ENCODE measurements at places on chromosomes 2 and 18.

DNA sequence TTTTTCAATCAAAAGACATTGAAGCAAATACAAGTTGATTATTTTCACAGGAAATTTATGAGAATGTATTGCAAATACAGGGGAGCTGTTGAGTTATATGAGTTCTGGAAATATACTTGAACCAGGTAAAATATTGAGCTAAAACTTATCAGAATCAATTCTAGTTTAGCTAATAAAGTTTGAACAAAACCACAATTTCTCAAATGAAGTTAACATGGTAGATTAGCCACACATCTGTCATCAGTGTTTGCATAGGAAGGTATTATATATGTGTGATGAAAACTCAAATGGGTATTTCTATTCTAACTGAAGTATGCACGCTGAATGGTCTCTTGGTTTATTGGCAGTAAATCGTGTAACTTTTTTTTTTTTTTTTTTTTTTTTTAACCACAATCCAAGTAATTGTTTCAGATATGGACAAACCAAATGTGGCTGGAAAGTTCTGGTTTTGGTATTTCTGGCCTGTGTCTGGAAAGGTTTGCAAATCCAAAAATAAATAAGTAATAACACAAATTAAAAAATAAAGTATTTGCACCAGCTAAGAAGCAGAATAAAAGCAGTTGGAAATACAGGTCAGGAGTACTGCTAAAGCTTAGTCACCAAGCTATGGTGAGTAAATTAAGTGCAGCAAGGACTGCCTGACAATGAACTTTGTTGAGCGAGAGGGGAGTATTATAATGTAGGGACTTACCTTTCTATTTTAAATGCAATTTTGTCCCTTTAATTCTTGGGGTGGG, 479.1 kb upstream of the FANCL start:
- DNase-seq: no peak

GRCh38 chr2:2800697-2801096, 469.6 kb upstream of the MYT1L start:
- DNase-seq: no peak

DNA sequence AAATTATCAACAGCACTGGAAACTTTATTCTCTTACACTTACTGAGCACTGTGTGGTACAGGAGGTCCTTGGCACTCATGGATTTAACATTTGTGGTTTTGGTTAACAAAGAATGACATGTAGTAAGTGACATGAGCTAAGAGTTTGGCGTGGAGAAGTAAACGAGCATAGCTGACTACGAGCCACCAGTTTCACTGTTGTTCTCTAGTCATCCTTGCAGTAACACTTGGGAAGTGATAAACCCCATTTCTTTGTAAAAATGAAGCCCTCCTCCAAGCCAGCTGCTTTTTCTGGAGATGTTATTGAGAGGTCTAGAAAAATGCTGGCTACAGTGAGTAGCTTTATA, 32.7 kb downstream of the QPCT start:
- no peak for DNase-seq

DNA sequence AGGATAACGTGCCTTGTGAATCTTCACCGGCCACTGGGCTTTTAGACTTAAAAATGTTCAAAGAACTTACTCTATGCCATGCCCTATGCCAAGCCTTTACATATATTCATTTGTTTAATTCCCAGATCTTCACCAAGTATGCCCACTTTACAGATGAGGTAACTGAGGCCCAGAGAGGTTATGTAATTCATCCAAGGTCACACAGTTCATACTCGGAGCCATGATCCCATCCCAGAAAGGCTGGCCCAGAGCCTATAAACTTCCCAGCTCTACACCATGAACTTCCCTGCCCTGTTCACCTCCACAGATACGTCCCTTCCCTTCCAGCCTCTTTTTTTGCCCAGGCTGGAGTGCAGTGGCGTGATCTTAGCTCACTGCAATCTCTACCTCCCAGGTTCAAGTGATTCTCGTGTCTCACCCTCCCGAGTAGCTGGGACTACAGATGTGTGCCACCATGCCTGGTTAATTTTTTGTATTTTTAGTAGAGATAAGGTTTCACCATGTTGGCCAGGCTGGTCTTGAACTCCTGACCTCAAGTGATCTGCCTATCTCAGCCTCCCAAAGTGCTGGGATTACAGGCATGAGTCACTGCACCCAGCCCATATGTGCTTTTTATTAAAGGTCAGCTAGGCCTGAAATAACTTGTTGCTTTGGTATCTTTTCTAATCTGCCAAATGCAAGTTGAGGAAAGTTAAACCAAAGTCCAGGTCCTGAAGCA, 44.1 kb downstream of the MTHFD2 start:
- no peak for DNase-seq

GRCh38 chr18:53093636-53094035, 753.6 kb downstream of the DCC start:
- no peak for DNase-seq

DNA sequence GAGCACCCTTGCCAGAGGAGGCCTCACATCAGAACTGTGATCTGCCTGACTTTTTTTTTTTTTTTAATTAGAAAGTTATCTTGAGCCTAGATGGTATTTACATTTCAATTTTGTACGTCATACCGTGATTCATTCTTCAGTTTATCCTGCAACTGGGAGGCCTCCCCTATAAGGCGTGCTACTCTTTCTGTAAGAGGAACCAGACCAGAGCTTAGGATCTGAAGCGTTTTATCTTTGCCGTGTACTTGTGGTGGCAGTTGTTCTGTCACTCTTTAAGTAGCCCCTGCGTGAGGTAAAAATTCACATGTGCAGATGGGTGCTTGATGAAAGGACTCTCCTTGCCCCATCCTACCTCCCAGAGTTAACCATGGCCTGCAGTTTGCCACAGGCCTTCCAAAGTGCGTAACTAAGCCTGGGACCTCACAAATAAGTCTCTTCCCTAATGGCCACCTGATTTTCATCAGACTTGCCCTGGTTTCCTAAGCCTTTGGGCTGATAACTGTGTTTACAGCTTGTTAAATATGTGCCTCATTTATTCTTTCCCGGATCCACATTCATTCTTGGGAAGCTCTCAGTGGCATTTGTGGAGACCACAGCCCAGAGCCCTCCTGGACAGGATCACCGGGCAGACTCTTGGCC, 96.0 kb downstream of the MTCL1 start:
- DNase-seq: no peak

- no peak for DNase-seq
Measured at GRCh38 chr2:181892799-181893435, 1.4 kb downstream of the ITPRID2 start.

- no peak for DNase-seq
Measured at GRCh38 chr2:43135583-43135982, 90.8 kb downstream of the ZFP36L2 start.

GRCh38 chr2:19857100-19857499, 44.7 kb downstream of the TTC32 start:
- DNase-seq: no peak

GRCh38 chr2:207484444-207485391, 45.0 kb upstream of the CREB1 start:
- no peak for DNase-seq

- DNase-seq: no peak
Measured at GRCh38 chr18:13621886-13622619, 104.3 kb downstream of the FAM210A start.

- no peak for DNase-seq
Measured at GRCh38 chr18:78406743-78407465, 572.7 kb upstream of the SALL3 start.

Data from SHP77 (cell line).